ENCODE measurements at places on chromosomes 13 and 19. TPM values are rescaled to one million over a fixed set of nuclear protein-coding genes. Genes with fewer than 3 reads are reported as not detected.

DNA sequence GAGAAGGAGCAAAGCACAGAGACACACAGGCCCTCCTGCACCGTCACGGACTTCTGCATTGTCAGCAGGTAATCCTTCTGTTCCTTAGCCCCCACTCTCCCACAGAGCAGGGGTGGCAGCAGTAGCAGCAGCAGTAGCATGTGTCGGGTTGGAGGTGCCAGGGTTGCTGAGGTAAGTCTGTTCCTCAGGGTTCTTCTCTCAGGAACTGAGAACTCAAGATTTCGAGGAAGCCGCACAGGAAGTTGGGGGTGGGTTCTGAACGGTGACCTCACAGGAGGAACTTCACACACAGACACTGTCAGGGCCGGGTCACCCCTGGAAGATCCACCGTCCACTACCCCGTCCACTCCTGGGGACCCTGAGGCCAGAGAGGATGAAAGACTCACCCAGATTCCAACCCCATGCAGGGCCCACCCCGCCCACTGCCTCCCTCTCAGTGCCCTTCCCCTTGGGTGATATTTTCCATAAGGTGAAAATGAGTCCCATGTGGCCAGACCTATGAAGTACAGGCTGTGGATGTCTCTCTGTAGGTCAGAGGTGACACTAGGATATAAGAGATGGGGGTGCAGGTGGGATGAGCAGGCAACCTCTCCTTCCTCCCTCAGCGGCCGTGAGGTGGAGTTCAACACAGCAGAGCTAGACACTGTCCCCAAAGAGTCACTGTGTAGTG, at the start of gene SIGLEC12:
TSS of gene SIGLEC12 (minus strand) at position 207 of the 670 bp plus-strand sequence. CDS start at position 140, 67 bp downstream.
- no peak for ATAC-seq

GRCh38 chr19:1533510-1534150, 9.8 kb downstream of the PLK5 start:
- ATAC-seq = no peak

RNASEH2A gene
- 42.4 TPM for total RNA-seq

CLEC17A gene
- not detected for total RNA-seq

DNA sequence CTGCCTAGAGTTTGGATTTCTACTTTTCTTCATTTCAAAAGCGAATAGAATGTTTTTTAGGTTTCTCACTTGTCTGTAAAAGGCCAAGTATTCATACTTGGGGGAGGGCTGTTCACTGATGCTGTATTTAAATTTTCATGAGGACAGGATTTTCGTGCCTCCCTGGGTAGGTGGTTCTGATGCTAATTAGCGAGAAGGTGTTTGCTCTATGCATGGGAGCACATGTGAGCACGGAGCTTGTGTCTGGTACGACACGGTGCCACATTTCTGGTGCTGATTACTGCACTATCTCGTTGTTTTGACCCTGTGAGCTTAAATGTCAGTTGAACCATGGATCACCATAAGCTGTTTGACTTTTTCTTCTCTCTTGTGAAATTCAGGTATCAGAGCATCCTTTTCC, 45.8 kb downstream of the MTUS2 start:
- no peak for ATAC-seq
